RWPE1 (cell line): ENCODE measurements at places on chromosomes 4 and X.
A peak's percentile ranks its signal among the peaks of the same experiment; 100 is the strongest.

- no peak for DNase-seq
Observed at GRCh38 chr4:40303751-40304150, 31.4 kb upstream of the CHRNA9 start.

DNA sequence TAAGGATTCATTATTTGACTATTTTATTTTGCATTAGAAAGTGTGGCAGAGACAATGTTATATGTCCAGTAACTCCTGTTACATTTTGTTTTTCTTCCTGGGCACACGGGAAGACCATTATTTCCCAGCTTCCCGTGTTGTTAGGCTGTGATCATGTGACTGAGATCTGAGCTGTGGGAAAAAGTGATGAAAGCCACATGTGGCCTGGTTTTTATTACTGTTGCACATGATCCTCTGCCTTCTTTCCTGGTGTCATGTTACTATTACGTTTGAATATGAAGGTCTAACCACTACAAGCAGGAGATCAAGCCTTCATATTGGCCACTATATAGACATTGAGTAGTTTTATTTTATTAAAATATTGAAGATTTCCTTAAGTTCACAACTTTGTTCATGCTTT, 28.2 kb upstream of the MID1 start:
- no peak for DNase-seq

DNA sequence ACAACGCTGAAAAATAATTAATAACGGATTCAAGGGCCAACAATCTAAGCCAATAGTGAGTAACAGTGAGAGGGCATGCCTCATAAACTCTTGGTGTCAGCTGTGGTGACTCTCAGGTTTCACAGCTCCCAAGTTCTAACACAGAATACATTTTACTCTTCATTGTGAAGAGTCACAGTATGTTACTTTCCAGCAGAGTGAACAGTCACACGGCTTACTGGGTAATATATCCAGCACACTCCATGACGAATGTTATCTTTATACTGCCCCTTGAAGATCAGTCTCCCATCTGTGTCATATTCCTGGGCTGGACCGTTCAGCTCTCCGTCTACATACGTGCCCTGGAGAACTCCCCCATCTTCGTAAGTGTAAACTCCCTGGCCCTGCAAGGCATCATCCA, 23.1 kb downstream of the SETD7 start:
- no peak for DNase-seq

- DNase-seq: no peak
Observed at GRCh38 chr4:5638976-5639375, 69.4 kb downstream of the EVC2 start.

DNA sequence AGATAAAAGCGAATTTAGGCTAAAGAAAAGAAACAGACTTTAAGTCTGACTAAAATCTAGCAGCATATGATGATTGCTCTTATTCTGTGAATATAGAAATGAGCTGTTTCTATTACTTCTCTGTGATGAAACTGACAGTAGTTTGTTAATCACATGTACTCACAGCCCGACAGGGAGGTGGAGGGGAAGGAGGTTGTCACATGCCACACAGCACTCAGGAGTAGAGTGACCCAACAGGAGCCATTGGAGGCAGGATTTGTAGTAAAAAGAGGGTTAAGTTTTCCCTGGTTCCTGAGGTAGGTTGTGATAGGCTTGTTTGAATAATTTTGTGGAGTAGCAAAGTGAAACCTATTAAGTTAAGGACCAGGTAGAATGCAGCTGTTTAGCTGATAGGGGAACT, 495.9 kb downstream of the CENPC start:
- no peak for DNase-seq

GRCh38 chr4:99887837-99888236, 6.4 kb downstream of the LAMTOR3 start:
- no peak for DNase-seq

DNA sequence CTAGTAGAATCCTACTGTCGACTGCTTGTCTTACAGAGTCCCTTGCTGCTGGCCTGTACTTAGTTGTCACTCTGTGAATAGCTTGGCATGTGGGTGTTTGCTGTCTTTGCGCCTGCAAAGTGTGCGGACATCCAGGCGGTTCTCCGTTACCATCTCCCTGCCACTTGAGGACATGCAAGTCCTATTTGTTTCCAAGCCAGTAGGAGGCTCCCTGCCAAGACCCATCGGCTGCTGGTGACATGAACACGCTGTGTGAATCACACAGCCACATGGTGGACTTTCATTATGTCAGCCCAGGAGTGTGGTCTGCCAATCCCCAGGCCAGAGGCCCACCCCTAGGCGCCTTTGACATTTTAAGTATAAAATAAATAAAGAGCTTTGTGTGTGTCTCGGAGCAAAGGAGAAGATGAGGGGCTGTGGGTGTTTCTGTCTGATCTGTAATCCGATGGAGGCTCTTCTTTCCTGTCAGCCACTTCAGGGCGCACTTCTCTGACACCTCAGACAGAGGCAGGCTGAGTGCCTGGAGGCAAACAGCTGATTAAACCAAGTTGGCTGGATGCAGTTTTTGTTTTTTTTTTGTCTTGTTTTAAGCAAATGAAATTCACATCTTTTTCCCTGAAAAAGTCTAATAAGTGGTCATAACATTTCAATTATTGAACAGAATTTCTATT, 51.5 kb downstream of the ALPK1 start:
- no peak for DNase-seq

GRCh38 chr4:123469245-123469644, 72.7 kb downstream of the SPRY1 start:
- no peak for DNase-seq

DNA sequence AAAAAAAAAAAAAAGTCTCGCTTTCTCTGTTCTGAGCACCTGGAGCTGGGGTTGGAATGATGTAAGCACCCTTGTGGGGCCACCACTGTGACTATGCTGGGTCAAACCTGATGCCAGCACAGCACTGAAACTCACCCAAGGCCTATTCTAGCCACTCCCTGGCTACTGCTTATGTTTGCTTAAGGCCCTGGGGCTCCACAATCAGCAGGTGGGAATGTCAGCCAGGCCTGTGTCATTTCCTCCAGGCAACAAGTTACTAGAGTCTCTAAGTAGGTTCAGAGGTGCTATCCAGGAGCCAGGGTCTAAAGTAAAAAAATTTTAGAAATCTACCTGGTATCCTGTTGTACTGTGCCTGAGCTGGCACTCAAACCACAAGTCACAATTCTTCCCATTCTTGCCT, 1306.8 kb downstream of the STIM2 start:
- peak; percentile 7 for DNase-seq

DNA sequence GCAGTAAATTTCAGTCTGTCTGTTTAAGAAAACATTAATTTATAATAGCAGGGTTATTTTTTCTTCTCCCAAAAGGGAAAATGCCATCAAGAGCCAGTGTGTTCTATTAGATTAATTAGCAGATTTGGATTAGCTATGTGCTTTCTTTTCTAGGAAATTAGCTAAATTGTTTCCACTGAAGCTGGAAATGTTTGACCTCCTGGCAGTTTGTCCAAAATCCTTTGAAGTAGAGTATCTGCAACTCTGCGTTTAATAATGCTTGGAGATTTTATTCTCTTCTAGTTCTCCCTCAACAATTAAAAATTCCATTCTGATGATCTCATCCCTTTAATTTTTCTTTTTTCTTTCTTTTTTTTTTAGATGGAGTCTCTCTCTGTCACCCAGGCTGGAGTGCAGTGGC, 27.1 kb upstream of the HOPX start:
- DNase-seq: no peak

GRCh38 chr4:101953949-101954348, 163.4 kb downstream of the BANK1 start:
- peak; percentile 12 for DNase-seq

DNA sequence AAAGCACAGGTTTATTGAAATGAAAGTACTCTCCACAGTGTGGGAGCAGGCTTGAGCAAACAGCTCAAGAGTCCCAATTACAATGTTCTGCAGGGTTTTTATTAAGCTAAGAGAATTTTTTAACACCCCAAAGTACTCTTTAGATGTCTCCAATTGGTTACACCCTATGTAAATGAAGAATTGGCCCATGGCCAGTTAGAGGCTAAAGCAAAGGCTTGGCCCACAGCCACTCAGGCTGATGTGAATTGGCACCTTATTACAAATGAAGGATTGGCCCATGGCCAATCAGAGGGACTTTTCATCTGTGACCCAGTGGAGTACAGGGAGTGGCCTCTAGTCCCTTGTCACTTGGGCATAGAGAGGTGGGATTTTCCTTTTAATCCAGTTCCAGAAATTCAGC, 30.1 kb upstream of the IQCM start:
- DNase-seq: no peak

DNA sequence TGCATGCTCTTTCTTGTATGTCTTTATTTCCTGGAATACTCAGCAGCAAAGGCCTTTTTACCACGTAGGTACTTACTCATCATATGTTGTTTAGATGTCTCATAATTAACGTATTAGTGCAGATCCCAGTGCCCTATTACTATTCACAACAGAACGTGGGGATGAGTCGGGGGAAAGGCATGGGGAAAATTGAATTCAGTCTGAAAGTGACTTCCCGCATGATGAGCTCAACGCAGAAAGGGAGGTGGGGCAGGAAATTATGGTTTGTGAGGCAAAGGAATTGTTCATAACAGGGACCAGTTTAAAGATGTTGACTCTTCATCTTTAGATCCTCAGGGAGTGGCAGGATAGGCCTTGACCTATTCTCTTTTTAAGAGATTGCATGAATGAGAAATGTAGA, 2.0 kb upstream of the TMPRSS11D start:
- DNase-seq: peak; percentile 83

- no peak for DNase-seq
Observed at GRCh38 chr4:139625093-139625455, 40.5 kb upstream of the MGST2 start.

GRCh38 chr4:16169490-16169889, 56.8 kb downstream of the TAPT1 start:
- no peak for DNase-seq

- DNase-seq: no peak
Observed at GRCh38 chrX:151704041-151704663, 8.9 kb downstream of the PRRG3 start.

GRCh38 chr4:112410364-112410763, 105.6 kb downstream of the NEUROG2 start:
- DNase-seq: no peak

DNA sequence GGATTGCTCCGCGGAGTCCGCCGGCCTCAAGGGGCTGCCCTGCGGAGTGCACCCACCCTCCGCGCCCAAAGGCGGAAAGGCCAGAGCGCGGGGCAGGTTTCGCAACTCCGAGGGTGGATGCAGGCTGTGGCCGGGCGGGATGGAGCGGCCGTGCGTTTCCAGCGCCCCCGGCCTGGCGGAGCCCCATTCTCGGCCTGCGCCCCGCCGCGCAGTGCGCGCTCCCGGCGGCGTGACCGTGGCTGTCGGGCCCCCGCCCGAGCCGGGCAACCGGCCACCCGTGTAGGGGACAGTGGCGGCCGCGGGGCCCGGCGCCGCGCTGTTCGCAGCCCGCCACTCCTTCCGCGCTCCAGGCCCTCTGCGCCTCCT, 331 bp downstream of the SETD7 start:
- peak; percentile 28 for DNase-seq

GRCh38 chr4:104906276-104906675, 240.4 kb upstream of the TET2 start:
- no peak for DNase-seq

- no peak for DNase-seq
Observed at GRCh38 chr4:17688011-17688441, 73.6 kb downstream of the MED28 start.

GRCh38 chr4:139720806-139721205, 55.2 kb downstream of the MGST2 start:
- DNase-seq: no peak

- no peak for DNase-seq
Observed at GRCh38 chrX:39974270-39974669, 123.5 kb downstream of the BCOR start.

DNA sequence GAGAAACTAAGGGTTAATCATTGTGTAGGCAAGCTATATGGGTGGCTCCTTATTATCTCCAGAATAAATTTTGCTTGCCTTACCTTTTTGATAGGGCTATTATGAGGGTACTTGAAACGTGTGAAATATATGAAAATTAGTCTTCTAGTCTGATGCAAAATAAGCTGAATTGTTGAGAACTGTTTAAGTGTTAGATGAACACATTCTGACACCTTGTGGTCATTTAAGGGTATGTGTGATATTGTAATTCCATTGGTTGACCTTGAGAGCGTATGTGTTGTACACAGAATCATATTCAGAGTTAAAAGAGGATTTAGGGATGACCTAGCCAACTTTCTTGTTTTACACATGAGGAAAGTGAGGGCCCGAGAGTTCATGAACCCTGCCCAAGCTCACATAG, 44.6 kb upstream of the LINC00632 start:
- peak; percentile 4 for DNase-seq

- DNase-seq: no peak
Observed at GRCh38 chr4:171031338-171031737, 781.9 kb upstream of the GALNTL6 start.

DNA sequence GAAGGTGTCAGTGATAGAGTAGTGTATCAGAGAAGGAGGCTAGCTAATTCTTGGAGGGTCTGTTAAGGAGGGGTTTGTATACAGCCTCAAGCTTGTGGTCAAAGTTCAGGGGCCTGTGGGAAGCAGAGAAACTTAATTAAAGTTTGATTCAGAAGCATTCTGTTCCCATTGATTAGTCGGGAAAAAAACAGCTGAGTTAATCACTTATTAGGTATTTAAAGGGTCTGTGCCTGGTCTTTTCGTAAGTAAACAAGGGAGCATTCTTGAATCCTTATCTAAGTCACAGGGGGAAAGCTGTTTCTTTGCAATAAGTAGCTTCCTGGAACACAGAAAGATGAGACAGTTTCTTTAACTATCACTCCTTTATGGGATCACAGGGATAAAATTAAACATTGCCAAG, 492.1 kb downstream of the PCDH10 start:
- DNase-seq: no peak

- no peak for DNase-seq
Observed at GRCh38 chr4:134862116-134862515, 660.5 kb upstream of the PABPC4L start.

DNA sequence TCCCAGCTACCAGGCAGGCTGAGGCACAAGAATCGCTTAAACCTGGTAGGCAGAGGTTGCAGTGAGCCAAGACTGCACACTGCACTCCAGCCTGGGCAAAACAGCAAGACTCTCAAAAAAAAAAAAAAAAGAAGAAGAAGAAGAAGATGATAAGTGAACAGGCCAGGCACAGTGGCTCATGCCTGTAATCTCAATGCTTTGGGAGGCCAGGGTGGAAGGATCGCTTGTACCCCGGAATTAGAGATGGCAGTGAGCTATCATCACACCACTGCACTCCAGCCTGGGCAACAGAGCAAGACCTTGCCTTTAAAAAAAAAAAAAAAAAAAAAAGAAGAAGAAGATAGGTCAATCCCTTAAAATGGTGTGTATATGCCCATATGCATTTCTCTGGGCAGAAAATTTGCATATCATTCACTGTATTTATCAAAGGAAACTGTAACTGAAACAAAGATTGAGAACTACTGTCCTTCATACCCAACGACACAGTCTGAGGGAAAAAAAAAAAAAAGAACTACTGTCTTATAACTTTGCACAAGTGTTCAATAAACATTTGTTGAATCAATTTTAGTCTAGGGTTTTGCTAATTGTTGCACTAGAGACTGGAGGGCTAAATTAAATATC, 2.3 kb downstream of the RFC1 start:
- DNase-seq: no peak

GRCh38 chr4:67575232-67576058, 16.9 kb downstream of the STAP1 start:
- DNase-seq: no peak

- no peak for DNase-seq
Observed at GRCh38 chr4:149238097-149238496, 577.5 kb downstream of the IQCM start.

GRCh38 chr4:107098401-107098800, 62.3 kb upstream of the DKK2 start:
- DNase-seq: no peak
